ENCODE measurements at places on chromosomes 6 and 20.

DNA sequence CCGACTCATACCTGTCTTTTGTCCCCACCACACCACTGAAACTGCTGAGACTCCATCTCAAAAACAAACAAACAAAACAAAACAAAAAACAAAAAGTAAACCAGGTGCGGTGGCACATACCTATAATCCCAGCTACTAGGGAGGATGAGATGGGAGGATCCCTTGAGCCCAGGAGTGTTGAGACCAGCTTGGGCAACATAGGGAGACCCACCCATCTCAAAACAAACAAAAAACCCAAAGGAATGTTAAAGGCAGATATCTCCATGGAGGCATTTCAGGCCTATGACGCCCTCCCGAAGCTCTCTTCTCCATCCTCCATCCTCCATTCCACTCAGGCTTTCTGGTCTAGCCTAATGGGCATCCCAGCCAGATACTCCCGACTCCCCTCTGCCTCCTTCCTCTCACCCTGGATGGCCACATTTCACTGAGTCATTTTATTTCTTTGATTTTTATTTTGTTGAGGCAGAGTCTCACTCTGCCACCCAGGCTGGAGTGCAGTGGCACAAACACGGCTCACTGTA, 3.2 kb upstream of the SLC4A11 start:
- DNase-seq, result no peak

DNA sequence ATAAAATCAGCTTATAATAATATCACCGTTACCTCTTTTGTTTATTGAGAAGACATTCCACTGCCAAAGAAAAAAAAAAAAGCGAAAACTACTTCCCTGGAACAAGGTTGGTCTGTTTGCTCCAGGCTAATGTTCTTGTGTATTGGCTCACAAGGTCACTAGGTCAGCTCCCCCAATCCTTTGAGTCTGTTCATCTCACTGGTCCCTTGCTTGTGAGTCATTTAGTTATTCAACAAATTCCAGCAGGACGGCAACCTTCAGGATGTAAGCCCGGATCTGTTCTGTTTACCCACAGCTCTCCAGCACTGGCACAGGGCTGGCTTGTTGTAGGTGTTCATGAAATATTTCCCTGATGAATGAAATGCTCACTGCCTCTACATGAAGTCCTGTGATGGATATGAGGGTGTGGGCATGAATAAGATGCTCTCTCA, 3.3 kb downstream of the ARHGAP40 start:
- DNase-seq, result no peak

DNA sequence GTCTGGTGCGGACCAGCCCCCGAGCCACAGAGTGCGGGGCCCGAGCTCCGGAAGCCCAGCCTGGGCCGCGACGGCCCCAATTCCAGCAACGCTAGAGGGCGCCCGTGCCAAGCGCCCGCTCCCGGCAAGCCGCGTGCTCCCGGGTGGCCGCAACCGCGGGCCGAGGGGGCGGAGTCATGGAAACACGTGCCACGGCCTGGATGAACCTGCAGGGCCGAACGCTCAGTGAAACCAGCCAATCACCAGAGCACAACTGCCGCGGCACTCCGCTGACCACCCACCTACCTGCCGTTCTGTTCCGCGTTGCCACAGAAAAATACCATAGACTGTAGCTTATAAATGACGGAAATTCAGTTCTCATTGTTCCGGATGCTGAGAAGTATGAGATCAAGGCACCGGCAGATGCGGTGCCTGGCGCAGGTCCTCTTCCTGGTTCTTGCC, 85.7 kb upstream of the FOXC1 start:
- DNase-seq, result peak; percentile 16

DNA sequence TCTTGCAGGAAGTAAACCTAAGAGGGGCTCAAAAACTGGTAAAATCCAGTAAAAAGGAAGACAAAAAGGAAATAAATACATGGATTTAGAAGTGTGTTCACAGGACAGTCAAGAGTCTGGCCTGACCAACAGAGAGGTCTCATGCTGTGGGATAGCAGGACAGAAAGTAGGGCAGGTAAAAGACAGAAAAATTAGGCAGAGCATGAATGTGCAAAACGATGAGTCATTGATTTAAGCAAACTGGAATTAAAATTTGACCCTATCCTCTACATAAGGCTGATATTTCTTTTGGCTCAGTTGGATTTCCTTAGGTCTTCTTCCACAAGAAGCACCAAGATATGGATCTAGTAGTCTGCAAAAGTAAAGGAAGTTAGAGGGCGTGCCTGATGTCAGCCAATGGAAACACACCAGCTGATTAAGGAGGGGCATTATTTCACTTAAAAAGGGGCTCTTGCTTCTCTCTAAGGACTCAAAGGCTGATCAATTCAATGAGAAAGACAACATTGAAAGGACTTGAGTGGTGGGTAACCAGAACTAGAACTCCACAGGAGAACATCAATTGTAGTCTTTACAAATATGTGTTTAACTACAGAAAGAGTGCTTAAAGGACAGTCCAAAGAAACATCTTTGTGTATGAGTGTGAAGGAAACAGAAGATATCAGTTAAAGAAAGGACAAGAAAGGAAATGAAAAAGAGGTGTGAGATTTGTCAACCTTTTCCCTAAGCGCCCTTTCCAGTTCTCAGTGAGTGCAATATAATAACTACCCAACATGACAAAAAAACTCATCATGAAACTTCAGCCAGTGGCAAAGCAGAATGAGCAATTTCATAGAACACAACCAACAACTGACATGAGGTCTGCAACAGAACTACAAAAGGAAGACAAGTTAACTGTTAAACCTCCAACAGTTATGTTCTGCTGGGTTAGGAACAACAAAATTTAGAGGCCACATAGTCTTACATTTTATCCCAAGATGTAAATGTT, 19.4 kb upstream of the MYB start:
- DNase-seq, result no peak

DNA sequence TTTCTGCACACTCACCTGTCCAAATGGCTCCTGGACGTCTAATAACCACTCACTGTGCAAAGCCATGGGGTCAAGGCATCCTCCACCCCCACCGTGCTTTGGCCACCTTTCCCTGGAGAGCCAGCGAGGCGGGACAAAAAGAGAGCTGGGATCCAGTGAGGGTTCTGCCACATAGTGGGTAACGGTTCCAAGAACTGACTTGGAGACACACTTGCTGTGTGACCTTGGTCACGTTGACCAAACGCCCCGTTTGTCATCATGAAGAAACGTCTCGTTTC, 287.2 kb downstream of the TFAP2C start:
- DNase-seq, result peak; percentile 72

- no peak for DNase-seq
These were observed 38.2 kb upstream of the TFAP2C start for GRCh38 chr20:56590888-56591287.

- no peak for DNase-seq
These were observed 2.3 kb upstream of the ID4 start for GRCh38 chr6:19834858-19835257.

All from body of pancreas (tissue), 4 donors.